ENCODE measurements at places on chromosomes 4 and X.

DNA sequence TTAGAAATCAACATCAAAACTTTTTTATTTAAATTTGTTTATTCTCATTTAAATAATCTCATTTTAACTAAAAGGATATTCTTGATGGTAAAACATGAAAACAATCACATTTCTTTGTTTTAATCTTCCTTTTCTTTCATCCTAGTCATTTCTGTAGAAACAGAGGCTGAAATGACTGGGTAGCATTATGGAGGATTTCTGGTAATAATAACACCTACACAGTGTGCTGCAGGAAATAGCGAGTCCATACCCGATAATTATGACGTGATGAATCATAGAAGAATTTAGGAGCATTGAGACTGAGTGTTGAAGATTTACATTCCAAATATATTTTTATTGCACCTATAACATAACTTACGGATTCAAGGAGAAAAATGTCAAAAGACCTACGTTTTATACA lies 31.4 kb upstream of the BBS12 start:
- peak; percentile 0 for DNase-seq

GRCh38 chr4:99983289-99983943 lies 33.3 kb upstream of the H2AZ1 start:
- no peak for DNase-seq

DNA sequence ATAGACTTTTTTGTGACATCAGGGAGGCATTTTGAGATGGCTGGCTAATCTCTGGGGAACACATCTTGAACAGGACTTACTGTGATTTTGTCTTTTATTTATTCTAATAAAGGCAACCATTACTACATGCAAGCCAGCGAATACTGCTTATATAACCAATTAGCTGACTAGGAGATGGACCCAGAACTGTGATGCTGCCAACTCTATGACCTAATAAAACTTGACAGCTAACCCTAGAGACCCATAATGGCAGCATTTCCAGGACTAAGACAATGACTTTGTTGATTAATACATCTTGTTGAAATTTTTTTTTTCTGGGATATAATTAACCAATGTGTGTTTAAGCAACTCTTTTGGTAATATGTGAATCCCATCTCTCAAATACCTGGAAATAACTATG lies 584.6 kb downstream of the PRR32 start:
- no peak for DNase-seq

GRCh38 chr4:139785356-139785755 lies 119.7 kb downstream of the MGST2 start:
- DNase-seq: no peak

- no peak for DNase-seq
Measured at GRCh38 chr4:141388481-141388880, 167.8 kb downstream of the ZNF330 start.

DNA sequence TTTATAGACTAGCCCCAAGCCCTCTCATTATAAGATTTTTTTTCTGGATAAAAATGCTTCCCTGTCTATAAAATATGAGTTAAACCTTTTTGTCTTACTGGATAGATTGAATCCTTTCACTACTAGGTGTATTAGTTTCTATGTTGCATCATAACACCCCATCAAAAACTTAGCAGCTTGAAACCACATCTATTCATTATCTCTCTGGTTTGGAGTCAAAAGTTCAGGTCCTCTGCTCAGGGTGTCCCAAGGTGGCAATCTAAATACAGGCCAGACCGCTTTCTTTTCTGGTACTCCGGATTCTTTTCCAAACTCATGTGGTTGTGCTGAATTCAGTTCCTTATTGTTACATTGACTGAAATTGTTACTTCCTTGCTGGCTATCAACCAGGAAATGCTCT lies 515.5 kb downstream of the PDHA2 start:
- no peak for DNase-seq

DNA sequence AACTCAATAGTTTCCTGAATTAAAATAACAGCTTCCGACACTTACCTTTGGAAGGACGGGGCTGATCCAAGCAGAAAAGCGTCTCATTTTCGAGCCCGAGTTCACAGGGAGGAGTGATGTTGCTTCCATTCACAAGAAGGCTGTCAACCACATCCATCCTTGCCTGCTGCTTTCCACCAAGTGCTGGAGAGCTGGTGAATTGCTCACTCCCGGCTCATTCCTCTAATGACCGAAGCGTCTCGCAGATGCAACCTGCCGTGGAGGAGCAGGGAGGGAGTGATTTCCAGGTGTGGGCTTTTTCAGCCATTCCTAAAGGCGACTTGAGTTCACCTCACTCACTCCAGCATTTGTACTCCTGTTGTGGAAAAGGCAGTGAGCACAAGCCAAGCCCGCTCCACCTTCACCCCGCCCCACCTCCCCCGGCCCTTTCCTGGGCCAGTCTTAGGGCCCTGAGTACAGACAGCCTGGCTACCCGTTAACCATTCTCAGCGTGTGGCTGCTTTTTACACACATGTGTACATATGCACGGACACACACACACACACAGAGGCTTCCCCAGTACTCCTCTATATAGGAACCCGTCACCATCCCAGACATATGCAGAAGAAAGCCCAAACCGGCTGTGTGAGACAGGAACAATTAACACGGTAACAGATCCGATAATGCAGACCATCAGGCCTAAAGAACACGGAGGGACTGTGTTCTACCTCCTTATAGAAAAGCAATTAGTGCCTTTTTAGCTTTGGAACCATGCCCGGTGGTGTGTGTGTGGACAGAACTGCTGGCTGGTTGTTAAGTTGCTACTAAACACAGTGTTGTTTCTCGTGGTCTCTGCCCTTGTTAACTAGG lies at the start of gene CCKAR:
TSS of gene CCKAR (minus strand) at position 374 of the 849 bp plus-strand sequence. CDS start at position 157, 217 bp downstream.
- DNase-seq: peak; percentile 87

DNA sequence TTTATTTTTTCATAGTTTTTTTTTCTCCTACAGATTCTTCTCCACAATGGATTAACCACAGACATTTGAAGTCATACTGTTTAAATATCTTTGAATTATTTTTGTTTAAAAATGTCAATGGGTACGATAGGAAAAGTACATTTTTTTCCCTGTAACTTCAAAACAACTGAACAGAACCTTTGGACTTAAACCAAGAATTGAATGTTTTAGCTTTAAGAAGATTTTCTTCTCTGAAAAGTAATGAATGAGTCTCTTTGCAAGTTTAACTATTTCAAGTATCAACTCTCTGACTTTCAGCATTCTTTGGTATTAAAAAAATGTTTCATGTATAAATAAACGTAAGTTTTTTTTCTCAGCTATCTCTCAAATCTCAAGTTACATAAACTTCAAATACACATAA lies 364.3 kb downstream of the FBXO8 start:
- DNase-seq: no peak

DNA sequence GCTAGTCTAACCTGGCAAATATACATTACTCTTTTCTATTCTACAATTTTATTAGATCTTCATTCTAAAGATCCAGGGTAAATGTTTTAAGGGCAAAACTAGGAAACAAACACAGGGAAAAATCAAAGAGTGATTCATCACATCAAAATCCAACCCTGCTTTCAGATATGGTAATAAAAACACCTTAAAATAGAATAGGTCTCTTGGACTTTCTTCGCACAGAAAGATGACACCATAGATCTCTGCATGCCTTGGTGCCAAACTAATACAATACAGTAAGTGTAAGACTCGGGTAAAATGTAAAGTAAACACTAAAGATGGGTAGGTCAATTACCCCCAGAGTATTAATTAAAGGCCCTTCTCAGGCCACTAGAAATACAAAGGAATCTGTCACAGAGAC lies 34.2 kb downstream of the LDB2 start:
- no peak for DNase-seq

GRCh38 chr4:68490826-68491457 lies 43.7 kb downstream of the TMPRSS11E start:
- DNase-seq: peak; percentile 0

Measured in NCI-H69 (cell line).